WTC11 (cell line): ENCODE measurements at places on chromosomes 12 and 14. TPM values are rescaled to one million over a fixed set of nuclear protein-coding genes. Genes with fewer than 3 reads are reported as not detected.

DNA sequence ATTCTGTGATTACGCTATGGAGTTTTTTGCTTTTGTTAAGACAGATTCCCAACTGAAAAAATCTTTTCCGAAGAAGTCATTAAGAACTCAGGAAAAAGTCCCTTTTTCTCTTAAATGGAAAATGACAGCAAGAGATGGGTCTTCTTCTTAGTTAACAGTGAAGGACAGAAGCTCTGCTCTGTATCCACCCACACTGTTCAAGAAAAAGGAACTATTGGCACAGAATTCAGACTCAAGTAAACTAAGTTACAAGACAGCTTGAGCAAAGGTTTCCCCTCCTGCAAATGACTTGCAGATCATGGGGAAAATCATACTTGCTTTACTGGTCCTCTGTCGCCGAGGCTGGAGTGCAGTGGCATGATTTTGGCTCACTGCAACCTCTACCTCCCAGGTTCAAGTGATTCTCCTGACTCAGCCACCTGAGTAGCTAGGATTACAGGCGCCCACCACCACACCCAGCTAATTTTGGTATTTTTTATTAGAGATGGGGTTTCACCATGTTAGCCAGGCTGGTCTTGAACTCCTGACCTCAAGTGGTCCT is 137.1 kb upstream of the AEBP2 start:
- no peak for DNase-seq

- DNase-seq = no peak
These were observed 37.6 kb downstream of the MUCL1 start for GRCh38 chr12:54891717-54892478.

- no peak for DNase-seq
These were observed 37.0 kb downstream of the ANAPC7 start for GRCh38 chr12:110366321-110367142.

GRCh38 chr12:124389725-124390441 is 95.0 kb downstream of the RFLNA start:
- no peak for DNase-seq

C12orf54 gene
- total RNA-seq = not detected in 3 replicates
